ENCODE measurements at places on chromosomes 6 and 20. TPM values are rescaled to one million over a fixed set of nuclear protein-coding genes. Genes with fewer than 3 reads are reported as not detected.

Gene LY6G6D
- not detected for polyA plus RNA-seq

Gene STMND1
- polyA plus RNA-seq, result not detected

Gene GRM4
- not detected for polyA plus RNA-seq

Gene ISM1
- not detected for polyA plus RNA-seq

Gene NRM
- 8.4 TPM for polyA plus RNA-seq

Gene CGA
- not detected for polyA plus RNA-seq

Gene TUBB1
- 4.3 TPM for polyA plus RNA-seq

DNA sequence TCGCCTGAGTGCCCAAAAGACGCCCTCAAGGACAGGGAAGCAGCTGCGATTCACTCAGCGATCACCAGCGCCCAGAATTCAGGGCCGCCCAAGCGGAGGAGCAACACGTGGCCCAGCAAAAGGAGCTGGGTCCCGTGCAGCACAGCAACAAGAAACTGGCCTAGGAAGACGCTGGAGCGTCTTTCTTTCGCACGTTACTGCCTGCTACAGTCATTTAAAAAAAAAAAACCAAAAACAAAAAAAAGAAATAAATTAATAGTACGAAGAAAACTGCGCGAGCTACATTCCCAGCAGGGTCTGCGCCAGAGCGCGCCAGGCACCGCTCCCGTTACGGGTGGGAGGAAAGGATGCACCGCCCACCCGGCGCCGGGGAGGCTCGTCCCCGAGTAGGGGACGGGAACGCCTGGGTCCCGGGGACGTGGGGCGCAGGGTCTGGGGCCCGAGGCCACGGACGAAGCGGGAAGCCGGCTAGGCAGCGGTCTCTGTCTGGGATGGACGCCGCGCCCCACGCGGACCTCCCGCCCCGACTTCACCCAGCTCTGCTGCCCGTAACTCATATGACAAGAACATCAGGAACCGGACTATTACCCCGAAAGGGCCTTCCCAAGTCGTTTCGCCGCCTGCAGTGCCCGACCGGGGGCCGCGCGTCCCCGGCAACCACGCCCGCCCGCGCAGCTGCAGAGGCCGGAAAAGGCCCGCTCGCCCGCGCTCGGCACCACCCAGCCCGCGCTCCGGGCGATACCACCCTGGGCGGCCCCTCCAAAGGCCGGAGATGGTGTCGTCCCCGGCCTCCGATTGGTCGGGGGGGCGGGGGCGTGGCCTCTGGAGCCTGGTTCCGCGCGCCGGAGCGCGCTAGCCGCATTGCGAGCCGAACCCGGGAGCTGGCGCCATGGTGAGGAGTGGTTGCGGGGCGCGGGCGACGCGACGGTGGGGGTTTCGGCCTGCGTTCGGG lies at the start of gene NOP56:
TSS of gene NOP56 (plus strand) at position 861 of the 952 bp plus-strand sequence. CDS start at position 890, 29 bp downstream.
- H3K27me3 ChIP-seq, result peaks cover 11% of the 10 kb centered on the region
- H3K36me3 ChIP-seq, result peaks cover 24% of the 10 kb centered on the region
- H3K27ac ChIP-seq, result peak within 1 kb of the TSS; percentile 86
- H3K4me1 ChIP-seq, result peaks cover 31% of the 10 kb centered on the region
- peak within 1 kb of the TSS; percentile 93 for H3K4me3 ChIP-seq
- peak; percentile 96 for DNase-seq

DNA sequence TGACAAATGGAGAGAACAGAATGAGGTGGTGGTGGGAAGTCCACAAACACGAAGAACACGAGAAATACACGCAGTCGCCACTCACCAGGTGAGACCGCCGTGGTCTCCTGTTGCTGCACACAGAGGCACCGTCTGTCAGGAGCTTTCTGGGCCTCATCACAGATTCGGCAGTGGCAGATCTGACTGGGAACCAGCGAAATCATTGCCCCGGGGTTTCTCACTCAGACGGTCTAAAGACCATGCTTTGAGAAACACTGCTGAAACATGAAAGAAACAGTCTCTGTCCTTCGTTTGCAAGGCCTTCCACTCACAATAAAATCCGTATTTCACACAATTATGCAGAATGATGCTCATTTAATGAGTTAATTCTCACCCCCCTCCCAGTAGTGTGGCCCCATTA lies 130.9 kb upstream of the AFDN start:
- H3K27me3 ChIP-seq, result peaks cover 24% of the 10 kb centered on the region
- H3K27ac ChIP-seq, result no peak overlapping the region
- H3K36me3 ChIP-seq, result no peaks in the 10 kb centered on the region
- no peak for DNase-seq
- H3K4me1 ChIP-seq, result peaks cover 12% of the 10 kb centered on the region
- no peak overlapping the region for H3K4me3 ChIP-seq

DNA sequence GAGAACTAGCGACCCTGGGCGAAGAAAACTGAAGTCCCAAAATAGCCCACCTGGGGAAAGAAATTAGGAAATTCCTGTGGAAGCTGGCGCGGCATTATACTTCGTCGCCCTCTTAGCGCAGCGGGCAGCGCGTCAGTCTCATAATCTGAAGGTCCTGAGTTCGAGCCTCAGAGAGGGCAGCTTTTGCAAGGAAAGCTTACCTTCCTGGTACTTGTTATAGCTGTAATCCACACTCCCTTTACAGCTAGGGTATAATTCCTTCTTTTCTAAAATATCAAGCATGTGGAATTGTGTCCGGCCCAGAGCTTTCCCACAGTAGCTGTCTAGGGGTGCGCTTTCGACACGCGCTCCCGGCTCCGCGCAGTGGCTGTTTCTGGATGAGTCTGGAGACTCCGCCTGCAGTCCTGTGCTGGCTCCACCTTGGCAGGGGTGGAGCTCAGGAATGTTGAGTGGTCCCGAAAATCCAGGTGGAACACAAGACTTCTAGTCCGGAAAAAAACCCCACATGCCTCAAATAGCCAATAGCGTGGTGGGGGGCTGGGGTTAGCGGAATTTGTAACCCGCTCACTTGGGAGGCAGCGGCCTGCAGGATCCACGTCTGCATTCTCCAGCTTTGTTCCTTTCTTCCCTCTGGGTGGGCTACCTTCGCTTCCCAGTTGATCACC lies 83.7 kb upstream of the ZNF322 start:
- H3K4me1 ChIP-seq, result no peaks in the 10 kb centered on the region
- H3K4me3 ChIP-seq, result no peak overlapping the region

- peaks cover 48% of the 10 kb centered on the region for H3K36me3 ChIP-seq
- peaks cover 4% of the 10 kb centered on the region for H3K27me3 ChIP-seq
- H3K4me1 ChIP-seq, result no peaks in the 10 kb centered on the region
- no peak overlapping the region for H3K27ac ChIP-seq
- DNase-seq, result no peak
These were observed 38.6 kb upstream of the PLCG1 start for GRCh38 chr20:41098703-41099250.

- peak; percentile 68 for DNase-seq
- peaks cover 15% of the 10 kb centered on the region for H3K27me3 ChIP-seq
- H3K36me3 ChIP-seq, result no peaks in the 10 kb centered on the region
- H3K4me1 ChIP-seq, result peaks cover 25% of the 10 kb centered on the region
- H3K27ac ChIP-seq, result peak overlapping the region; percentile 8
- H3K4me3 ChIP-seq, result no peak overlapping the region
These were observed 37.5 kb upstream of the MRPS18A start for GRCh38 chr6:43724914-43725642.

GRCh38 chr6:9248133-9248532 lies 812.8 kb upstream of the SLC35B3 start:
- H3K36me3 ChIP-seq, result no peaks in the 10 kb centered on the region
- no peak overlapping the region for H3K27ac ChIP-seq
- no peaks in the 10 kb centered on the region for H3K4me1 ChIP-seq
- H3K27me3 ChIP-seq, result no peaks in the 10 kb centered on the region
- no peak overlapping the region for H3K4me3 ChIP-seq

DNA sequence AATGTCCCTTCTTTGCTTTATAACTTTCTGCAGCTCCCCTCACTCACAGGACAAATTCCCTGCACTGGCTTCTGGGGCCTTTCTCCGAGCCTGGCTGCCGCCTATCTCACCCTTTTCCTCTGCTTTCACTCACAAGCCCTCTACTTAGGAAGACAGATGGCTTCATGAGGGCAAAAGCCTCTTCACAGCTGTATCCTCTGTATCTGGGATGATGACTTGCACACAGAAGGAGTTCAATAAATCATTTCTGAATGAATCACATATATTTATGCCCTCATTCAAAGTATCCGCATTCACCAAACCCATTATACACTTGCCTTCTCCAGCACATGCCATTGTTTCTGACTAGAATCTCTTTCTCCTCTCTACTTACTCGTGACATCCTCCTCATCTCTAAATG lies 159.0 kb upstream of the RIPOR2 start:
- peaks cover 9% of the 10 kb centered on the region for H3K4me1 ChIP-seq
- no peak overlapping the region for H3K4me3 ChIP-seq
- peak overlapping the region; percentile 56 for H3K27ac ChIP-seq
- DNase-seq, result no peak
- H3K36me3 ChIP-seq, result peaks cover 37% of the 10 kb centered on the region
- peaks cover 1% of the 10 kb centered on the region for H3K27me3 ChIP-seq

GRCh38 chr20:37259865-37260264 lies 1.7 kb downstream of the GHRH start:
- H3K36me3 ChIP-seq, result no peaks in the 10 kb centered on the region
- H3K4me3 ChIP-seq, result no peak overlapping the region
- no peaks in the 10 kb centered on the region for H3K4me1 ChIP-seq

GRCh38 chr6:41688256-41688965 lies 47.0 kb downstream of the TFEB start:
- no peak overlapping the region for H3K27ac ChIP-seq
- DNase-seq, result no peak
- H3K4me1 ChIP-seq, result peaks cover 5% of the 10 kb centered on the region
- peaks cover 14% of the 10 kb centered on the region for H3K36me3 ChIP-seq
- no peaks in the 10 kb centered on the region for H3K27me3 ChIP-seq

GRCh38 chr20:16622501-16622900 lies 49.3 kb upstream of the KIF16B start:
- H3K36me3 ChIP-seq, result no peaks in the 10 kb centered on the region
- no peak overlapping the region for H3K4me3 ChIP-seq
- no peak for DNase-seq
- no peak overlapping the region for H3K27ac ChIP-seq
- peaks cover 4% of the 10 kb centered on the region for H3K27me3 ChIP-seq

DNA sequence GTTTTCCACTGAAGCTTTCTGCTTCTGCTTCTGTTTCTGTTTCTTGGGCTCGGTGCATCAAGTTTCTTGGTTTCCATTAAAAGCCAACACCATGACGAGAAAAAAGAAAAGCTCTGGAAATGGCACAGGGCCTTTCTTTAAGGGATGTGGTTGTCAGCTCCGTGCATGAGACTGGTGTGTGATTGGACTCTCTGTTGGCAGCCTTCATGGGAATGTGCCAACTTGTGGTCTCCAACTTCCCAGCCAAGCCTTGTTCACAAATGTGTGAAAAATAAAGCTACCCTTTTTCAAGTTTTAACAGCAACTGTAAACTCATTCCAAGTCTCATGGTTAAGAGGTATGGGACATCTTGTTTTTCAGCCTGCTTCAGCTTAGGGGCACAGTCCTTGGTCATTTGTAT lies 68.7 kb upstream of the CST7 start:
- peaks cover 10% of the 10 kb centered on the region for H3K36me3 ChIP-seq
- H3K27me3 ChIP-seq, result no peaks in the 10 kb centered on the region
- no peaks in the 10 kb centered on the region for H3K4me1 ChIP-seq
- H3K27ac ChIP-seq, result no peak overlapping the region
- no peak overlapping the region for H3K4me3 ChIP-seq

DNA sequence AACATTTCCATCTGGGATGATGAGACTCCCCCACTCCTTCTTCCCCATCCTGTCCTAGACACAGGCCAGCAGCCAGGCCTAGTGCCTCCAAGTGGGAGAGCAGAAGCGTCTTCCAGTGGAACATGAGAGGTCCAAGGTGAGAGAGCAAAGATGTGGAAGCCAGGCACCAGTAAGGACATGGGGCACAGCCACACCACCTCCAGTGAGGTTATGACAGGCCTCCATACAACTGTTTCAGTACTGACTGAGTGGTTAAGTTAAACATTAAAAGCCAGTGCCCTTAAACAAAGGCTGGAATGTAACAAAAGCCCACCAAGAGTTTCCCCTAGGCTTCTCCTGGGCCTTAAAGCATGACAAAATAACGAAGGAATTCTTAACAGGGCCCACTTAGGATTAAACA lies 5.3 kb downstream of the ZBTB24 start:
- peak overlapping the region; percentile 43 for H3K27ac ChIP-seq
- H3K36me3 ChIP-seq, result peaks cover 58% of the 10 kb centered on the region
- no peak for DNase-seq
- peaks cover 88% of the 10 kb centered on the region for H3K4me1 ChIP-seq
- H3K27me3 ChIP-seq, result peaks cover 5% of the 10 kb centered on the region

GRCh38 chr6:142932889-142933288 lies 12.1 kb downstream of the HIVEP2 start:
- H3K27me3 ChIP-seq, result peaks cover 3% of the 10 kb centered on the region
- no peak overlapping the region for H3K4me3 ChIP-seq
- no peak for DNase-seq
- H3K27ac ChIP-seq, result peak overlapping the region; percentile 48
- H3K4me1 ChIP-seq, result peaks cover 47% of the 10 kb centered on the region
- H3K36me3 ChIP-seq, result no peaks in the 10 kb centered on the region

- no peak for DNase-seq
- no peak overlapping the region for H3K27ac ChIP-seq
- H3K4me3 ChIP-seq, result no peak overlapping the region
- H3K27me3 ChIP-seq, result peaks cover 5% of the 10 kb centered on the region
These were observed 206.4 kb downstream of the LAMA2 start for GRCh38 chr6:129089357-129089756.

DNA sequence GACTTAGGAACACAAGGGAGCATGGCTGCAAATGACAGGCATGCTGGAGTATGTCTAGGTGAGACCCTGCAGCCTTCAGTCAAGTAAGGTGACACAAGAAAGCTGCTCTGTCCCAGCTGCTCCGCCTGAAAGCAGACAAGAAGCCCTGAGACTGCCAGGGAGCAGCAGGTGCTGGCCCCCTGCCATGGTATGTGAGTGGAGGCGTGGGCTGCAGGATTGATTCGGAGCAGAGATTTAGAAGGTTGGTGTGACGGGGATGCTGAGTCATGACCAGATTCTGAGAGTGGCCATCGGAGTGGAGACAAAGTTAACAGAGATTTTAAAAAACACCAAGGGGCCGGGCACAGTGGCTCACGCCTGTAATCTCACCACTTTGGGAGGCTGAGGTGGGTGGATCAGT lies 17.8 kb downstream of the LRP11 start:
- H3K4me3 ChIP-seq, result no peak overlapping the region
- no peak overlapping the region for H3K27ac ChIP-seq
- H3K27me3 ChIP-seq, result peaks cover 14% of the 10 kb centered on the region
- no peaks in the 10 kb centered on the region for H3K36me3 ChIP-seq
- no peak for DNase-seq
- H3K4me1 ChIP-seq, result no peaks in the 10 kb centered on the region

GRCh38 chr6:137001299-137001976 lies 43.3 kb downstream of the IL20RA start:
- no peak for DNase-seq
- H3K36me3 ChIP-seq, result no peaks in the 10 kb centered on the region
- no peak overlapping the region for H3K4me3 ChIP-seq

DNA sequence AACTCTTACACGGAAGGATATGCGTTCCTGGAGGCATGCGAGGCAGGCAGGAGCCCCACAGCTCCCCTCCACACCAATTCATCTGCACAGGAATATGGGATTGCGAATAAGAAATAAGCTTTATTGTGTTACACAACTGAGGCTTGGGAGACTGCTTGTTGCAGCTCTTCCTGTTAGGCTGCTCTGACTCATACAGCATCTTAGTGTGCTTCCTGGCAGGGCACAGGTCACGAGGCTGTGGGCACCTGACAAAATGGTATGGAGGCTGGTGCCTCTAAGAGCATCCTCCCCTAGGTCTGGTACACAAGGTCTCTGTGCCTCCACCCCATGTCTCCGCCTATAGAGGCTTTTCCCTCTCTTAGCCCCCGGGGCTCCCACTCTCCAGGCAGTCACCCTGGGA lies 6.8 kb downstream of the SLC22A3 start:
- no peak overlapping the region for H3K4me3 ChIP-seq
- H3K4me1 ChIP-seq, result no peaks in the 10 kb centered on the region

GRCh38 chr20:40891351-40891750 lies 137.3 kb upstream of the TOP1 start:
- peaks cover 2% of the 10 kb centered on the region for H3K27me3 ChIP-seq
- peaks cover 1% of the 10 kb centered on the region for H3K36me3 ChIP-seq
- H3K4me1 ChIP-seq, result peaks cover 54% of the 10 kb centered on the region
